ENCODE measurements at places on chromosomes 7 and 10. TPM values are rescaled to one million over a fixed set of nuclear protein-coding genes. Genes with fewer than 3 reads are reported as not detected.

Gene ADAM8
- 3.9 TPM for total RNA-seq

Gene C10orf67
- total RNA-seq = not detected

Gene GATA3
- total RNA-seq = 1.6 TPM

Gene PALD1
- 3.3 TPM for total RNA-seq

Gene ALOX5
- 153 TPM for total RNA-seq

Gene CLCN1
- not detected for total RNA-seq

Gene ZFAND2A
- 77.5 TPM for total RNA-seq

Gene LRRC18
- not detected for total RNA-seq

Gene AKR1E2
- 26.8 TPM for total RNA-seq

Gene SPDYE18
- total RNA-seq = not detected

All from omental fat pad (tissue), 4 donors.